DMS79 treated with DMSO at 0.1 percent for 48 hours (cell line): ENCODE measurements at places on chromosomes 4 and X.

DNA sequence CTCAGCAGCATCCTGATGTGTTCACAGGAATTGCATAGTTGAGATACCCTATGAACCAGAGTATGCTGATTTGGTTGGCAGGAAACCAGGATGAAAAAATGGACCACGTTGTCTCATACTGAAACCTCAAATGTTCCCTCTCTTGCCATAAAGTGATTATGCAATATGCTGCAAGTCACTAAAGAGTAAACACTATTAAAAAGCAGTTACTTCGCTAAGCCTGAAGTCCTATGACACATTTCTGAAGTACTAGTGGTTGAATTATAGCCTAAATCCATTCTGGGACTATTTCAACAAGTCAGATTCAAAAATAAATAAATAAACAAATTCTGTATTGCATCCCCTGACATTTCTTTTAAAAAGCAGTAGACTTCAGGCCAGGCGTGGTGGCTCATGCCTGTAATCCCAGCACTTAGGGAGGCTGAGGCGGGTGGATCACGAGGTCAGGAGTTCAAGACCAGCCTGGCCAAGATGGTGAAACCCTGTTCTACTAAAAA lies 106.0 kb upstream of the NAP1L5 start:
- peak; percentile 14 for DNase-seq

- DNase-seq = no peak
Observed at GRCh38 chrX:11059933-11060332, 51.2 kb upstream of the HCCS start.

DNA sequence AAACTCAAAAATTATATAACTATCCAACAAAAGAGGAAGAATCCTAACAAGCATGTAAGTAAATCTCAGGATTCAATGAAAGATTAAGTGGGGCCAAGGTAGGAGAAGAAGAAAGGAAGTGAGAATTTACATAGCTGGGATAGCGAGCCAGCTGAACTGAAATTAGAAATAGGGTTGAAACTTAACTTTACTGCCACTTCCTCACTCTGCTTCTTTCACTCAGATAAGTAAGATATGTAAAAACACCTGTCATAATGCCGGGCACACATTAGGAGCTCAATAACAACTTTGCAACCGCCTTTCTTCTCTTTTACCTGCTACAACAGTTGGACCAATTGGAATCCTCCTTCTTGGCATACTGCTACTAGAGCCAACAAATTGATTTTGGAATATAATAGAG lies 129.4 kb downstream of the CNKSR2 start:
- DNase-seq = no peak

DNA sequence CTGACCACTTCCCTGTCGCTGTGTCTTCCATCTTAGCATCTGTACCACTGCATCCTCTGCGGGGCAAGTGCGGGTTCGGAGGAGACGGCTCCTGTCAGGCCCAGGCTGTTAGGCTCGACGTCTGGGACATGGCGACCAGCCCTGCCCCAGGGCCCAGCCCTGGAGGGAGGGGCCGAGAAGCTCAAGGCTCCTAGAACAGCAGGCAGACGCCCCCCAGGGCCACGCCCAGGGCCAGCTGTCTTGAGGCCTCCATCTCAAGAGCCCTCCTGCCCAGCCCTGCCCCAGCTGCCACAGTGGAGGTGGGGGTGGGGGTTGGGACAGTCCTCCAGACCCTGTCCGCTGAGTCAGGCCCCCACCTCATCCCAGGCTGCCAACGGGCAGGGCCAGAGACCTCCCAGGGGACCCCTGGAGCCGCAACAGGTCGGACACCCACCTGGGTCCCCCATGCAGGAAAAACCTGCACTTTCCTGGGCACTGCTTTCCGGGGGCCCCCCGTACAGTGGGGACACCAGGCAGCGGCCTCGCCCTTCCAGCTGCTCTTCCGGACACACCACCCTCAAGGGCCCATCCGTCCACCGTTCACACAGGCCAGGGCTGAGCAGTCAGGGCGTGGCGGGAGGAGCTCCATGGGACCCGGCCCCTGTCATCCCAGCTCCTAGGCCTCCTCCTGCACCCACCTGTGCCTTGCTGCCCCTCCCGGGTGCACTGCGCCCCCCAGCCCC lies 83.1 kb downstream of the FAM53A start:
- DNase-seq = no peak

GRCh38 chr4:99437723-99438404 lies 2.7 kb upstream of the ADH7 start:
- DNase-seq = peak; percentile 0

GRCh38 chr4:107213880-107214279 lies 177.8 kb upstream of the DKK2 start:
- DNase-seq = no peak

GRCh38 chrX:145549496-145549895 lies 268.1 kb upstream of the SLITRK2 start:
- DNase-seq = no peak

- DNase-seq = no peak
Observed at GRCh38 chr4:162727232-162727631, 439.5 kb downstream of the NAF1 start.

DNA sequence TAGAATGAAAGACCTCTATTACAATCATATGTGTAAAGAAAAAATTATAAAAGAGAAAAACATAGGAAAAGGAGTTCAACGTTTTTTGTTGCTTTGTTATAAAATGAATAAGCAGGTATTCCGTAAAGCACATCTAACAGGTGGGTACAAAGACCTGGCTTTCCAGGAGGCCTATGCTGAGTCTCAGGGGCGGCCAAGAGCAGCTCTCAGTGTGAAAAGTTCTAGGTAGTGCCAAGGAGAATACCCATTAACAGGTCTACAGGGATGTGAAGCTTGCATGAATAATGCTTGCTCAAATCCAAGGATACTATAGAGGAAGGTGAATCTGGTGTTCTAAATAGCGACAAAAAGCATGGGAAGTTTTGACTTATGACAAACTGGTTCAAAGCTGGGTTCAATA lies 944.4 kb downstream of the PDHA2 start:
- DNase-seq = no peak

GRCh38 chrX:103236296-103236695 lies 18.7 kb downstream of the TCEAL8 start:
- DNase-seq = no peak

- DNase-seq = no peak
Observed at GRCh38 chr4:95190751-95191436, 357.9 kb downstream of the UNC5C start.

GRCh38 chr4:185096032-185096653 lies 46.9 kb upstream of the SLC25A4 start:
- DNase-seq = no peak

DNA sequence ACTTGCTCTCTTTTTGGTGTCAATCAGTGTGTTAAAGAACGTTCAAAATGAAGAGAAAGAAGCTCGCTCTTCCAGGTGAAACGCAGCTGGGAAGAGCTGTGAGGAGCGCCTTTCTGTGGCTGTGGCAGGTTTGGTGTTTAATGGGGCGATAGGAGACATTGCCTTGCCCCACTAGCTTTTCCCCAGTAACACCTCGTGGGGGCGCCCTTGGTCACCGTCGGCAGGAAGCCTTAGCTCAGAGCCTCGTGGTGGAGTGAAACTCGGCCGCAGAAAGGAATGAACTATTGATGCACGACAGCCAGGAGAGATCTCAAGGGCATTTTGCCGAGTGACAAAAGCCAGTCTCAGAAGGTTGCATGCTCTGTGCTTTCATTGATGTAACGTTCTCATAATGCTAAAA lies 65.1 kb downstream of the GPR143 start:
- DNase-seq = no peak

- no peak for DNase-seq
Observed at GRCh38 chr4:182126096-182126495, 117.1 kb upstream of the TENM3 start.

GRCh38 chr4:531076-531475 lies 32.1 kb downstream of the PIGG start:
- no peak for DNase-seq

- no peak for DNase-seq
Observed at GRCh38 chrX:52577464-52578173, 60.8 kb upstream of the XAGE1B start.

- no peak for DNase-seq
Observed at GRCh38 chrX:69469975-69470374, 34.2 kb upstream of the NALF2 start.

DNA sequence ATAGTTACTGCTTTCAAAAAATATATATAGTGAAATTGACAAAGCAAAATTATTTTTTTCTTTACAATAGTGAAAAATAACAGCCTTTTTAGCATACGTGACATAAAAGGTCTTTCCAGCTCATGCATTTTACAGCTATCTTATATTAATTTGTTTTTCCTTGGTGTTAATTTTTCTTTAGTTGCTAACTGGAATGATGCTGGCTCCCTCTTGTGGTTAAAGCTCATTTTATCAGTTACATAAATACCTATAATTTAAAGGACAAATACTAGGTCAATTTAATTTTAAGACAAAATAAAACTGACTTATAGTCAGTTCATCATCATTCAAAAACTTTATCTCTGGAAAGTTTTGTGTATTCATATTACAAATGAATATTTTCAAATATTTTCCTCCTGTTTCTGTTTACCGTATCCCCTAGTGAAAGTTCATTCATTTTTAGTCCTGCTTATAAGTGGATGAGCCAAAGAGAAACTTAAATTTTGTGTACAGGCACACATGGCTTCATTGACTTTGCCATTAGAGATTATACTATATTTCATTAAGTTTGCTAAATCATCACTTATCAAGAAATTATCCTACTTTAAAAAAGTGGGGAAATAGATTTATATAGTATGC lies 9.9 kb upstream of the ANAPC4 start:
- DNase-seq = peak; percentile 11

DNA sequence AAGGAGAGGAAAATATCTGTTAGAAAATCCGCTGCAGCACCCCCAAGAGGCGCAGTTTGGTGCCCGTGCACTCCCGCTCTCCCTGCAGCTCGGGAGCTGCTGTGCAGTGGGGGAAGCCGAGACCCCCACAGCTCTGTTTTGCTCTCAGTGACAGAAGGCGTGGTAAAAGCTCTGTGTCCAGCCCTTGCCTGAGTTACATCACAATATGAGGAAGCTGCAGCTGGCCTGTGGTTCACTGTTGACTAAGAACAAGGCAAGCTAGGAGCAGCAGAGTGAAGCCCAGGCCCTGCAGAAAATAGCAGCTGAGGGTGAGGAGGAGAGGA lies 88.5 kb upstream of the ADRA2C start:
- no peak for DNase-seq

- DNase-seq = no peak
Observed at GRCh38 chrX:8755116-8755515, 23.2 kb upstream of the ANOS1 start.

- DNase-seq = no peak
Observed at GRCh38 chrX:72145181-72145580, 13.5 kb upstream of the RTL5 start.

DNA sequence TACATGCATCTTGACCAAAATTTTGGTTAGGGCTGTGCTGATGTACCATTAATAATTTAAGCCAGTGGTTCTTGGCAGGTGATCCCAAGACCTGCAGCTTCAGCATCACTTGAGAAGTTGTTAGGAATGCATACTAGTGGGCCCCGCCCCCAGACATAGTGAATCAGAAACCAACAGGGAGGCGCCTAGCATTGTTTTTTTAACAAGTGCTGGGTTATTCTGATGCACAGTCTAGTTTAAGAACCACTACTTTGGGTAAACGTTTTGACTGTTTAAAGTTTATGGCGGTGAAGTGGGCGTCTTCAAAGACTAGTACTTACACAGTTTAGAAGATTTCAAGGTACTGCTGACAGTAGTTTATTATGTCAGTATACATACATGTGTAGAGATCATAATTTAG lies 23.6 kb downstream of the FAM199X start:
- DNase-seq = no peak

- DNase-seq = no peak
Observed at GRCh38 chrX:67961516-67961915, 417.7 kb downstream of the AR start.
